ENCODE measurements at places on chromosomes 3 and 15.

- DNase-seq, result no peak
These were observed 1.7 kb upstream of the HES1 start for GRCh38 chr3:194134231-194134756.

DNA sequence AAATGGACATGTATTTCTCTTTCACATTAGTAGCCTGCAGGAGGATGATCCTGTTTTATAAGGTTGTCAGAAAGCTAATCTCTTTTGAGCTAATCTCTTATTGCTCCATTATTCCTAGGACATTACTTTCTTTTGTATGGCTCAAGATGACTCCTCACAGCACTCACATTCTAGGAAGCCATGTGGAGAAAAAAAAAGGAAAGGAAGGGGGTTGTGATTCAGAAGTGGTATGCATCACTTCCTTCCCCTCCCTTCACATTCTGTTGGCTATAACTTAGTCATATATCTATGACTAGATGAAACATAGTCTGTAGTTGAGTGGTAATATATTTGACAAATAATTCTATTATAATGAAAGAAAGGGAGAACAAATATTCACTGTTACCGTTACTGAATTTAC lies 168.8 kb upstream of the TTC14 start:
- no peak for DNase-seq

- DNase-seq, result no peak
These were observed 248.8 kb upstream of the NSMCE3 start for GRCh38 chr15:29518442-29518841.

DNA sequence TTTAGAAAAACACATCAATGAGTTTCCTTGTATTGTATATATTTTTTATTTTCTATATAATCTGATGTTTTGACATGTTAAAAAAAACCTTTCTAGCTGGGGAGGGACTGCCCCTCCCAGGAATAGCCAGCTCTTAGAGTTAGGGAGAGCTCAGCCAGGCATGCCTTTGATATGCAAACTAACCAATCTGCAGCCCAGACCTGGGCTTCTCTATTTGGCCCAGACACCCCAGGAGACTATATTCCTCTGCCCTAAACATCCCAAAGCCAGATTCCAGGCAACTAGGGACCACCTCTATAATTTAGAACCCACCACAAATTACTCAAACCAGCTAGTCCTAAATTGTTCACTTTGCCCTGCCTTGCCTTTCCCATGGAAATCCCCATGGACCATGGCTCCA lies 390.9 kb upstream of the ADAMTS9 start:
- DNase-seq, result no peak

GRCh38 chr15:95141486-95141885 lies 910.1 kb downstream of the MCTP2 start:
- no peak for DNase-seq

GRCh38 chr3:8938021-8938420 lies 25.3 kb downstream of the RAD18 start:
- DNase-seq, result no peak

DNA sequence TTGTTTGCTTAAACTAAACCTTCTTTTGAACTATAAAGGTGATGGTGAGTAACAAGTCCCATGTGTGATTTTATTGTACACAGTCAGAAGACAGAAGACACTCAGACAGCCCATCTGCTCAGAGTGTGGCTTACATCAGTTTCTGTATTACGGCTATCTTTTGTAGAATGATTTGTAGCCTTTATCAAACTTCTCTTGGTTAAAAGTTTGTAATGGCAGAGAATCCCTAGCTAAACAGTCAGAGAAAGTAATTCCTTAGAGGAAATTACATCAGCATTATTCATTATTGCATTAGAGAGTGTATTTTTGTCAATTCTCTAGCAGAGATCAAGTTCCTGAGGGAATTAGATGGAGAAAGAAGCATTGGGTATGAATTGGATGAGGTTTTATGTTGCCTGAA lies 500.8 kb downstream of the CNTN4 start:
- no peak for DNase-seq

GRCh38 chr3:141291559-141292355 lies 60.1 kb downstream of the PXYLP1 start:
- no peak for DNase-seq

GRCh38 chr15:96771035-96771434 lies 440.5 kb downstream of the NR2F2 start:
- no peak for DNase-seq

DNA sequence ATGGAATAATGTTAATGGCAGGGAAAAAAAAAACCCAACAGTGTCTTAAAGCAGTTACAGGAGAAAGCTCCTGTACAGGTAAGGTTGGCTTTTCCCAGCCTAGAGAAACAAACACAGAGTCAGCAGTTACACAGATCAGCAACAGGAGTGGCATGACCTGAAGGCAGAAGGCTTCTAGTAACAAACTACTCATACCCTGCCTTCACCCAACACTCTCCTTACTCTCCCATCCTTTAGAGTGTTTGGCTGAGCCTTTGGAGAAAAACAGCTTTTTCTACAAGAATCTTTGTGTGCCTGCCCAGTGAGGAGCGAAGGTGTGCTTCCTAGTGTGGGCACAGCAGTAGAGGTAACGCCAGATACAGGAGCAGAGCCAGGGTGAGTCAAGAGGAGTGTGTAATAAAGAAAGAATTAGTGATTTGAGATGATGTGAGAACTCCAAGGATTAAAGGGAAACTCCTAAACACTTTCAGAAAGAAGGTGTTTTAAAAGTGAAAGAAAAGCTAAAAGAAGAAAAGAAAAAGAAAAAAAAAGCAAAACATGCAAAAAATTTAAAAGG lies 152.7 kb downstream of the POLR2M start:
- no peak for DNase-seq

DNA sequence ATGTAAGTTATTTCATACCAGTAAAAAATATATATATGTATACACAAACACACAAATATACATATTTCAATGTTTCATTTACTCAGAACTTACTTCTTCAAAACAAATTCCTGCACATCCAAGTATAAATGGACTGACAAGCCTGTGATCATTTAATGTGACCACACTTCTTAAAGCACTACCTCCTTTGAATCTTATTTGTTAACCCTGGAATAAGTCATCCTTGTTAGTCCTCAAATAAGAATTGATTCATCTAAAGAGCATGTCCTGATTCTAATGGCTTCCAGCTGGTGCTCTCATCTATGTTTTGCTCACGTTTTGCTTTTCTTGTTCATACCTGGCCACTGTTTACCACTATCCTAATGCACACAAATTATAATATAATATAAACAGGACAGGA lies 103.9 kb upstream of the UBP1 start:
- no peak for DNase-seq

DNA sequence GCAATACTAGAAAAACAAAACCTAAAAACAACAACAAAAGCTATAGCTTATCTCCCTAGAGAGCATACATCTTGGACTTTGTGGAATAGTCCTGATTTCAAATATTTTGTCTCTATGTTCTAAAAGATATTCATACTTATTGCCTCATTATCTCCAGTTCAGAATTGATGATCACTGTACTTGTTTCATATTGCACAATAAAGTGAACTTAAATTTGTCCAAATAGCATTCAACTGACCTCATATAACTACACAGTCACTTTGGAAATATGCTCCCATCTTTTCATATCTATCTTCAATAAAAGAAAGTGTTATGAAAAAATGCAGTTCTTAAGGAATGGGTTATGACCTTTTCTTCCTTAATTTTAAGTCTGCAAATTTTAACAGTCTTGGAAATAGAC lies 228.6 kb upstream of the CMC1 start:
- DNase-seq, result no peak

- DNase-seq, result no peak
These were observed at the start of gene SPSB4 for GRCh38 chr3:141050576-141051442. SPSB4 (plus strand) TSS chr3:141051347; CDS start chr3:141066105, 14,758 bp downstream.

DNA sequence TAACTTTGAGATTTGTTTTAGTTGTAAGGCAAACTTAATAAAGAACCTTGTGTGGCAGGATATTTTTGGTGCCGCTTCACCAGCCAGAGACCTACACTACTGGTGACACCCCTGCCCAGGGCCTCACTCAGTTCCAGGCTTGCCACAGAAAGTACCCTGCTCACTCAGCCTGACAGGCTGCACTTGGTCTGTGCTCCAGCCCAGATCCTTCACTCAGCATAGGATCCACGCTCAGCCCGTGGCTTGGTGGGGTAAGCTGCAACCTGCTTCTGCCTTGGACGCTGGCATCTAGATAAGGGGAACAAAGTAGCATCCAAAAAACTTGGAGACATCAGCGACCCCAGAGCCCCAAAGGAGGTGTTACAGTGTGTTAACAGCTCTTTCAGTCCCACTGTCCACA lies 825.5 kb downstream of the EPHA3 start:
- no peak for DNase-seq

DNA sequence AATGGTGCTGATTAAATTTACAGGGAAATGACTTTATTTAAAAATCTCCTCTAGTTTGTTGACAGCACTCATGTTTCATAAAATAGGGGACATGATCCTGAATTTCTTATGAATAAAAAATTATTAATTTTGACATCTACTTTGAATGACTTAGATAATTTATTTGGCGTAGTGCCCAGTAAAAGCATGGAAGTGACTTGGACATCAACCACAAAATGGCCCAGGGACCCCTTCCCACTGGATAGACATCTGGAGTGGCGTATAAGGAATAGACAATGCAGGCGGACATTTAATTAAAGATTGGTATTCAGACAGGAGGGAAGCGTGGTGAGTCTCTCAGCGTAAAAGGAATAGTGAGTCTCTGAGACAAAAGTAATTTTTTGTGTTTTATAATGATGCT lies 79.8 kb downstream of the ADAMTSL3 start:
- DNase-seq, result no peak

GRCh38 chr3:183244981-183245476 lies 8.0 kb upstream of the B3GNT5 start:
- no peak for DNase-seq

DNA sequence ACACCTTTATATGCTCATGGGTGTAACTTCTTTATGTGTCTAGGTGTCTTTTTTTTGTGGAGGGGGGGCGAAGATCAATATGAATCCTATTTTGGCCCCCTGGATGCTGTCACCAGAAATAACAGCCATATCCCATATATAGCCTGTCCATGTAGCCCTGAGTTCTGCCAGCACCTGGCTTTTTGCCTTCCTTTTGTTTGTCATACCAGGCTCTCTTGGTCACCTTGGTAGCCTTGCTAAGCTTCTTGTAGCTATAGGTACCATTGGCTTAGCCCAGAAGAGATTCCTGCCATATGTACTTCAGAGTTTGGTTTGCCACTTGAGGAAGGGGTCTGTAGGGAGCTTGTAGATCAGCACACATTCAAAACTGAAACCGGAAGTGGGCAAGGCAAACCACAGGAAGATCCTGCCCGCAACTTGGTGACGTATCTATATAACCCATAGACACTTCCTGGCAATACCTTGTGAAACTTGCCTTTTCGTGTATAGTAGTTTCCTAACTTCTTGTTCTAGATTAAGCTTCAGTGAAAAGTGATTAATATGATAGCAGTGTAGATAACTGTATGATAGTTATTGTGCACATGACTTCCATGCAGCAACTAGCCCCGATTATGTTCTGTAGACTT lies 11.9 kb downstream of the RASA2 start:
- peak; percentile 70 for DNase-seq

GRCh38 chr3:139292192-139292591 lies 51.6 kb upstream of the MRPS22 start:
- DNase-seq, result no peak

- DNase-seq, result no peak
These were observed 71.7 kb upstream of the TMEM115 start for GRCh38 chr3:50430950-50431435.

DNA sequence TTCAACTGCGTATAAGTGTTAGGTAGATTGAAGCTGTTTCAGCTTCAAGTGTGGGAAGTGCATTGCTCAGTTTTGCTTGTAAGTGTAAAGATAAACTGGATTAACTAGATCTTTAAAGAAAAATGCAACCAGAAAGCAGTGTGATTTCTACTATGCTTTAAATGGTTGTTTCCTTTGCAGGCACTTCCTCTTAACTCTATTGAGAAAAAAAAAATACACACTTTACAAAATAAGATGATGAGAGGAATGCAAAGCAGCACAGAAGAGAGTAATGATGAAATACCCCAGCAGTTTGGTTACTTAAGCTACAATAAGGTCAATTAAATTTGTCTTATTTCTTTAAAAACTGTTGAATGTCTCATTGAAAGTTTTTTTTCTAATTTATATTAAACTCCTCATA lies 40.8 kb downstream of the DPH6 start:
- DNase-seq, result no peak

- DNase-seq, result no peak
These were observed 311.7 kb upstream of the ICE2 start for GRCh38 chr15:60790641-60791040.

DNA sequence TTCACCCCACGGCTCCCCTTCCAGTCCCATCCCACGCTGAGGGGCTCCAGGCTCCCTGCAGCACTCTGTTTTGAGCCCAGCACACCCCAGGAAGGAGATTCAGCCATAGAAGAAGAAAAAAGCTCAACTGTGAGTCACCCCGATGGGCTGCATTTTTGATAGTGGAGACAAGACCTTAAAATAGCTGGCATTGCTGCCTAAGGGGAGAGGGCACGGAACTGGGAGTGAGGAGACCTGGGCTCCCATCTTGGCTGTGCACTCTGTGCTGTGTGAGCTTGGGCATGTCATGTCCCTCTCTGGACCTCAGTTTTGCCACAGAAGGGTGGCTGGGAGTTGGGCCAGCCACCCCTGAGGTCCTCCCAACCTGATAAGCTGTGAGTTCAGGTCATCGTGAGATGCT lies 57.2 kb upstream of the SMAD6 start:
- DNase-seq, result no peak

DNA sequence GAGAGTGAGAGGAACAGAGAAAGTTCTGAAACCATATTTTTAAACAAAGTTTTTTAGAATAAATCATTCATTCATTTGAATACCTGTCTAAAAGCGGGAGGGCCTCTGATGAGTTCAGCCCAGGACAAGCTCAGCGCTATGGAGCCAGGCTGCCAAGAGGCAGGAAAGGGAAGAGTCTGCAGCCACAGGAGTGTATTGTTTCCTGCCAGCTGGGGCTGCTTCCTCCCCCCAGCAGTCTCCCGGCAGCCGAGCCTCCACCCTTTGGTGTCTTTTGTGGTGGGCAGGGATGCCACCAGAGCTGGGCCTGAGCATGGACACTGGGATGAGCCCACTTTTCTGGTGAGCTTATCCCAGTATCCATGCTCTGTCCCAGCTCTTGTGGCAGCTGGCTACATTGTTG lies 199.5 kb upstream of the TPRG1 start:
- DNase-seq, result no peak

DNA sequence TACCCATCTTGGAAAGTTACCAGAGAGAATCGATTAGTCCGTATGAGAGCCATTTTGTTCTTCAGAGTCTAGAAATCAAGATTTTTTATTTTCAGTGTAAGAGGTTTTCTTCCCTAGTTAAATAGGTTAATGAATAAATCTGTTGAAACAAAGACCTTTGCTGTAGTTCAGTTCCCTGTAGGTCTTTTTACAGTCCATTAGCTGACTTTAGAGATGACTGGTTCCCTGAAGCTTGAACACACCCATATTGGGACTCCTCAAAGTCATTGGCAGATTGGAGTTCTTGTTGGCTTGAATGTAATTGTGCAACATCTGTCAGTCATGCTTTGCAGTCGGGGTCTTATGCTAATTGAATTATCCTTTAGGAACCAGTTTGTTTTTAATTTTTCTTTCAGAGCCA lies 45.3 kb downstream of the SEMA6D start:
- DNase-seq, result no peak

- DNase-seq, result no peak
These were observed 10.0 kb downstream of the ZSCAN29 start for GRCh38 chr15:43360821-43361220.

All from activated CD8-positive, alpha-beta memory T cell treated with anti-CD3 and anti-CD28 coated beads for 1 hour (primary cell).